Islet precursor cell (in vitro differentiated cells): ENCODE measurements at places on chromosomes 11 and 22.
A peak's percentile ranks its signal among the peaks of the same experiment; 100 is the strongest.

DNA sequence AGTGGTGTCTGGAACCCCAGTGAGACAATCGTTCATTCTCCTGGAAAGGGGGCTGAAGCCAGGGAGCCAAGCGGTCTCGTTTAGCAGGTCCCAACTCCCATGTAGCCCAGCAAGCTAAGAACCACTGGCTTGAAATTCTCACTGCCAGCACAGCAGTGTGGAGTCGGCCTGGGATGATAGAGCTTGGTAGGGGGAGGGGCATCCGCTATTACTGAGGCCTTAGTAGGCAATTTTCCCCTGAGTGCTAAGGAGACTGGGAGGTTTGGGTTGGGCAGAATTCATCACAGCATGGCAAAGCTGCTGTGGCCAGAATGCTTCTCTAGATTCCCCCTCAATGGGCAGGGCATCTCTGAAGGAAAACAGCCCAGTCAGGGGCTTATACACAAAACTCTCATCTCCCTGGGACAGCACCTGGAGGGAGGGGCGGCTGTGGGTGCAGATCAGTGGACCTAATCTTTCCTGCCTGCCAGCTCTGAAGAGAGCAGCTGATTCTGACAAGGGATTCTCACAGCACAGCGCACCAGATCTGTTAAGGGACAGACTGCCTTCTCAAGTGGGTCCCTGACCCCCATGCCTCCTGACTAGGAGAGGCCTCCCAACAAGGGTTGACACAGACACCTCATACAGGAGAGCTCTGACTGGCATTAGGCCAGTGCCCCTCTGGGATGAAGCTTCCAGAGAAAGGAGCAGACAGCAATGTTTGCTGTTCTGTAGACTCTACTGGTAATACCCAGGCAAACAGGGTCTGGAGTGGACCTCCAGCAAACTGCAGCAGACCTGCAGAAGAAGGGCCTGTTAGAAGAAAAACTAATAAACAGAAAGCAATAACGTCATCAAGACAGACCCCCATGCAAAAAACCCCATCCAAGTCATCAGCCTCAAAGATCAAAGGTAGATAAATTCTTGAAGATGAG, 14.8 kb downstream of the OR52M1 start:
- peak; percentile 56 for DNase-seq

DNA sequence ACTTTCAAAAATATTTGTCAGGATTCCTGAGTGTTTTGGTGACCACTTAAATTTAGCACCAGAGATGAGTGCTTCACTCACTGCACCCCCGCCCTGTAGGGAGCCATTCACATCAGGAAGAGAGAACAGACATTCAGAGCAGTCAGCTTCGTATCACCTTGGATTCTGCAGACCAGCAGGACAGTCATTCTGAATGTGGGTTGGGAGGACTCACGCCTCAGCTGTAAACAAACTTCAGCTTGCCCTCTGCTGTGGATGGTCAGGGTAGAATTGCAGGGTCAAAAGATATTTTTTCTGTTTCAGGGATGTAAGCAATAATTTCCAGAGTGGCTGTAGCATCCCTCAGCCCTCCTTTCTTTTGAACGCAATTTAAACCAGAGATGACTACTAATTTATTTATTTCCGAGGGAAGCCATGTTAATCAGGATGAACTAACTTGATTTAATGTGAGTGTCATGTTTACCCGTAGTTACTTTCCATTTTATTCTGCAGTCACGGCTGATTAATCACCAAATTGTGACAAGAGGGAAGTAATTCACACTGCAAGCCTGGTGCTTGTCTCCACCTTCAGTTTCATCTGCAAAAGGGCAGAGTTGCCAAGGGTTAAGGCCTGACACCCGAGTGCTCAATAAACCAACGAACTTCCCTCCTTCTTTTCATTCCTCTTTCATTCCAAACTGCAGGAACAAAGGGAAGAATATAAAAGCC, 174.2 kb upstream of the DDI1 start:
- no peak for DNase-seq

DNA sequence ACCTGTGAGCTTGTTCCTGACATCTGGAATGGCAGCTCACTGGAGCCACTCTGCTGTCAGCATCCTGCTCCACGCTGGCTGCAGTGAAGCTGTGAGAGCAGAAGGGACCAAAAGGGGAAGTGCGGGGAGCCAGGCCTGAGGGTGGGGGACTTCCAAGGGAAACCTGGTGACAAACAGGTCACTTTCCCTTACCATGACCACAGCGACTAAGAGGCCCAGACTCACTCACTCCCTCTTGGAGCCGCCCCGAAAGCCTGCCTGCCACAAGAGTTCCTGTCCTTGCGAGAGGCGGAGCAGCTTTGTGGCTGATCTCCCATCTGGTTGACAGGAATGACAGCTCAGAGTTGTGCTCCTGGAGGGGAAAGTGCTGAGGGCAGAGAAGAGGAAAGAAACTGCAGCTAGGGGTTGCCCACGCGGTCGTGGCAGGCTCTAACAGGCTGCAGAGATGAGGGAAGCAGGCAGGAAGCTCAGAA, 183.8 kb upstream of the NTM start:
- DNase-seq: peak; percentile 73

DNA sequence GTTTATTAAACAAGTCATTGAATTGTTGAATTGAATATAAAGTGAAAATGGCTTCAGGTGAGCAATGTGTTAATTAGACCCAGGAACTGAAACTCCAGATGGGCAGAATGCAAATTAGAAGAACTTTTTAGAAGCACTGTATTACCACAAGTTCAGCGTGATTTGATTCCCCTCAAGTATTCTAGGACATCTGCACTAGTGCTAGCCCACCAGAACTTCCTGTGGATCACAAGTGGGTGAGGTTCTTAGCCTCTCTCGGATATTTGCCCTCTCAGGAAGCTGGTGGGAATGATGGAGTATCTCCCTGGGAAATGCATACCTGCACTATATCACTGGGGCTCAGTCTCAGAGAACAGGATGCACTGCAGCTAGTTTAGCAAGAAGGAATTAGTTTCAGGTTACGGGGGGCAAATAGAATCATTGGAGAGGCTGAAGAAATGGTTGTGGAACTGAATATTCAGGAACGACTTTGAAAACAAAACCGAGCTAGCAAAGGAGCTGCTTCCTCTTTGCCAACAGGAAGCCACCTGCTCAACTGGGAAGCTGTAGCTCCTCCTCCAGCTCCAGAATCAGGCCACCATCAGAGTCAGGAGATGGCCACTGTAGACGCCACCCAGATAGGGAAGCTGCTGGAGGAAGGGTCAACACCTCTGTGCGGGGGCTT, 74.3 kb downstream of the DHCR7 start:
- DNase-seq: no peak

GRCh38 chr22:50274311-50274710, 4.1 kb upstream of the MAPK11 start:
- no peak for DNase-seq

DNA sequence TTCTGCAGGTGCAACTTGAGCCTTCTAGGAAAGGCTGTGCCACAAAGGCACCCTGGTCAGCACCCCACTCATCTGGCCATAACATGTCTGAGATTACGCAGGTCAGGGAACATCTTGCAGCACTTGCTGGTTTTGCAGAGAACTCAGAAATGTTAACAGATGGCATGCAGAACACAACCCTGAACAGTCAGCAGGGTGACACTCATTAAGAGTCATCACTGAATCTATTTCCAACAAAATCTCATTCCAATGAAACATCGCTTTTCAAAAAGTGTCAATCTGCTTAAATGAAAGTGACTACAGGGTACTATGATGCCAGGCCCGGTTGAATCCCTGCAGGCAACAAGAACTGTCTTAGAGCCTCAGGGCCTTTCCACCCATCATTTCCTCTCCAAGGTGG, 369.8 kb upstream of the CCDC90B start:
- DNase-seq: no peak

DNA sequence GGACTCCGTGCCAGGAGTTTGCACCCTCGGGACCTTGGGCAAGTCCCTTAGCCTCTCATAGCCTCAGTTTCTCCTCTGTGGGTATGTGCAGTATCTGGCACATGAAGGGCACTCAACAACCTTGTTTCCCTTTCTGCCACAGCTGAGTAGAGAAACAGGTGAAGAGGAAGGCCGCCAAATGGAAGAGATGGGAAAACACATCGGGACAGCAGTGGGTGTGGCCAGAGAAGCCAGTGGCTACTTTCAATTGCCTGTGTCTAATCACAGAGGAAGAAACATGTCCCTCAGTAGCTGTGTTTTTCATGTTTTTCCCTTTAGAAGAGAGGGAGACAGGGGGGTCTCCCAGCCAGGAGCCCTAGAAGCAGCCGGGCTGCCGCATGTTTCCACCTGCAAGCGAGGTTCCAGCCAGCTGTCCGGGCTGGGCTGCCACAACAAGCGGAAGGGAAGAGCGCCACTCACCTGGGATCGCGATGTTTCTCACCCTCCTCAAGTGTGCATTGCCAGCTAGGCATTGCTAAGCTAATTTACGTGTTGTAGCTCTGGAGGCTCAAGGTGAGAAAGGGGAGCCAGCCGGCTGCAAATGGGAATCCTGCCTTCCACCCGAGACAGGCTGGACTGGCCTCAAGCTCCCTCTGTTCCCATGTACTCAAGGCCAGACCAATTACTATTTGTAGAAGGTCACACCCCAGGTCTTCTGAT, 16.7 kb downstream of the ASPHD2 start:
- no peak for DNase-seq

DNA sequence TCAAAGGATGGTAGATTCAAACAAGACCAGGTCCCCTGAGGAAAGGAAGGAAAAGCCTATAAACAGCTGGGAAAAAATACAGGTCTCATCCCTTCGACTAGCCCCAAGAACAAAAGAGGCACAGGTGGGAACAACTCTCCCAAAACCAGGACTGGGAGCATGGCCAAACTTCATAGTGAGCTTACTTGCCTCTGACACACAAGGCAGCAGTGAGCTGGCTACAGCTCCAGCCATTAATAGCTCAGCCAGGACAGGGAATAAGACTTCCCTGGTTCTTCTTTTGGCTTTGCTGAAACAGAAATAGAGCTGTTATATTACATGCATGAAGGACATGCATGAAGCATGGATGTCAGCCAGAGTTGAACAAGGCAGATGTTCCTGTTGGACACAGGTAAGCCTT, at the start of gene OR10A2:
OR10A2 (plus strand) TSS at position 97 of the 400 bp plus-strand sequence. CDS start 6,698 bp downstream, outside the sequence.
- DNase-seq: no peak

DNA sequence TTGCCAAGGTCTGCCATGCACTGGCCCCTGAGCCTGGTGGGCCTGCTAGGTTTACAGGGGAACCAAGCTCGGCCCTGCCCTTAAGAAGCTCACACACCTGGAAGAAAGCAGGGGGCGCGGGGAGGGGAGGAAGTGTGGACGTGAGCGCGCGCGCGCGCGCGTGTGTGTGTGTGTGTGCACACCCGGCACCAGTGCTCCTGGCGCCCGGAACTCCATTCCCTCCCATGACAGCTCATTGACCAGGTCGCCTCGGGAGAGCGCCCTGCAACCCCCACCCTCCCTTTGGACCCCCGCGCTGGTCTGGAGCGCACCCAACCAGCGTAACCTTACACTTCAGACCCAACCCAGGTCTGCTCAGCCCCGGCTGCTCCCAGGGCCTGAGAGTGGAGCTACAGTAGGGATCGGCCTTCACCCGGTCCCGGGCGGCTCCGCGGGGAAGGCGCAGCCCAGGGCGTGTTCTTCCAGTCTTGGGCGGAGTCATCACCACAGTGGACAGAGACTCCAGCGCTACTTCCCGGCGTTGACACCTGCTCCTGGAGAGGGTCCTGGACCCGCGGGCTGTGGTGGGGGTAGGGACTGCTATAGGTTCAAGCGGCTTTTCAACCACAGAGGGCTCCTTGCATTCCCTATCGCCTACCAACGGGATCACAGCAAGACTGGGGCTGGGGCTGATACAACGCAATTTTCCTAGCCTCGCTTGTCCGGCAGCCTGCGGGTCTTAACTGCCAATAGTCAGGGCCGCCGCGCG, 1.5 kb downstream of the GALNT18 start:
- DNase-seq: peak; percentile 81

DNA sequence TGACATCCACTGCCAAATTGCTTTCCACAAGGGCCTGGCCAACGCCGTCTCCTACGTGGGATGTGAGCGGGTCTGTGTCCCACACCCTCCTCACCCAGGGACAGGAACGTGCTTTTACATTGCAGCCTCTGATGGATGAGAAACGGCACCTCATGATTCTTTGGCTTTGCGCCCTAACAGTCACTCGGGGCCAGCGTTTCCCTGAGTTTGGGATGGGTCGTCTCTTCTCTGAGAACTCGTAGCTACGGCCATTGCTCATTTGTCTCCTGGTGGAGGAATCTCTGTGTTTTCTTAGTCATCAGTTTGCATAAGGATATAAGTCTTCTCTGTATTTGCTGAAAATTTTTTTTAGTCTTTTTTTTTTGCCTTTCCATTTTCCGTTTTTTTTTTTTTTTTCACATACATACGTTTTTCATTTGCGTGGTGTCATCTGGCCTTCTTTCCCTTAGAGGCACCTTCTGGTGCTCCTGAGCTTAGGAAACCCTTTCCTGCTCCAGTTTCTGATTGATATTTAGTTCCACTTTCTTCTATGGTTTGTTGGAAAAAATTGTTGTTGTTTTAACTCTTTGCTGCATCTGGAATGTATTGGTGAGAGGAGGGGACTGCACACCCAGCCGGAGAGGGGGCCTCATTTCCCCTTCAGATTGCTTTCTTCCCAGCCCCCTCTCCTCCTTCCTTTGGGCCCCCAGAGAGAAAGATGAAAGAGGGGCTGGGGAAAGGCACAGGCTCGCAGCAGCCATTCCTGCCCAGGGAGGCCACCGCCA, 12.0 kb downstream of the TNNT3 start:
- peak; percentile 44 for DNase-seq

DNA sequence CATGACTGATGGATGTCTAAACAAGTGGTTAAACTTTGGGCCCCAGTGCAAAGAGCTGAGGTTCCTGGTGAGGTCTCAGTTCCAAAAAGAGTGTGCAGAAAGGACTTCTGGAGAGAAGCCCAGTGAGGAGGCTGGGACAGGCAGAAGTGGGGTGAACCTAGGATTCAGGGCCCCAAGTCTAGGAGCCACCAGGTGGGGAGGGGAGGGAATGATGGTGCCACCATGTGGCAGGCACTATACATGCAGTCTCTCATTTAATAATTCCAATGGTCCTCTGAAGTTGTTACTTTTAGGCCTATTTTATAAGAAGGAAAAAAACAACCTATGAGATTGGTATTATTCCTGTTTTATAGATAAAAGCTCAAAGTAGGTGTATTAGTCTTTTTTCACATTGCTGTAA, 102.0 kb downstream of the INSC start:
- DNase-seq: no peak

DNA sequence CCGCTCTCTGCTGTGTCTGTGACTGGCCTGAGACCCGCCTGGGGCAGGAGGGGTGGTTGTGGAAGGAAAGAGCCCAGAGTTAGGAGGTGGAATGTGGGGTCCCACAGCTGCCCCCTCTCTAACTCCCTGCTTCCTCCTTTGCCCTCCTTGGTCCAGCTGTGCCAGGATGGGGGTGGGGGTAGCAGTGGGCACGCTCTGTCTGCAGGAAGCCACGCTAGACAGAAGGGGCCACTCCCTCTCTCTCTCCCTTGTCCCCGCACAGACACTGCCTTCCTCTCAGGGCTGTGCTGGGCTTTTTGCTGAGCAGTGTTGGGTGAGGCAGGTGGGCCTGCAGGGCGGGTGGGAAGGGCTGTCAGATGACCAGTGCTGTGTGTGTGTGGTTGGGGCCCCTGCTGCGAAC, 2.0 kb upstream of the SOX10 start:
- DNase-seq: no peak
